ENCODE measurements at places on chromosomes 4 and X.

GRCh38 chrX:12986886-12987285, 12.0 kb downstream of the TMSB4X start:
- no peak for DNase-seq

DNA sequence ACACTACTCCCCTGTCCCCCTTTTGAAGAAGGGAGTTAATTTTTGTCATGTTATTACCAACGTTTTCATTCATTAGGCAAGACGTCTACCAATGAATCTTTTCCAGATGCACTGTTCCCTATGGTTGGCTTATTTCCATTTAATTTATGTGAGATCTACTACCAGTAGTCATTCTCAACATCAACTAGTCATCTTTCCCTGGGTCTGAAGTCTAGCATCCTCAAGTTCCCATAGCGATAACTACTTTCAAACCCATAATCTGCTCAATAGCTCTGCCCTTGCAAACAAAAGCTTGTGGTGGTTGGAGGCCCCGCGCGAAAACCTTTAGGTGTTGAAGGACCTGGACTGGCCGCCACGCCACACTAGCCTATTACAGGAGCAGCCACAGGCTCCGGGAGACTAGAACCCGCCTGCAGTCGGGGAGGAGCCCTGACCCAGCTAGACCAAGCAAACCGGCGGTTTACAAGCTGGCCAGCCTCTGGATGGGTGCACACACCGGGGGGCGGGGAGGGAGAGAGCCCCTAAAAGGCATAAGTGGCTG, 746 bp downstream of the PPAT start:
- DNase-seq = no peak

GRCh38 chr4:68359508-68359907, 9.6 kb upstream of the YTHDC1 start:
- DNase-seq = no peak

DNA sequence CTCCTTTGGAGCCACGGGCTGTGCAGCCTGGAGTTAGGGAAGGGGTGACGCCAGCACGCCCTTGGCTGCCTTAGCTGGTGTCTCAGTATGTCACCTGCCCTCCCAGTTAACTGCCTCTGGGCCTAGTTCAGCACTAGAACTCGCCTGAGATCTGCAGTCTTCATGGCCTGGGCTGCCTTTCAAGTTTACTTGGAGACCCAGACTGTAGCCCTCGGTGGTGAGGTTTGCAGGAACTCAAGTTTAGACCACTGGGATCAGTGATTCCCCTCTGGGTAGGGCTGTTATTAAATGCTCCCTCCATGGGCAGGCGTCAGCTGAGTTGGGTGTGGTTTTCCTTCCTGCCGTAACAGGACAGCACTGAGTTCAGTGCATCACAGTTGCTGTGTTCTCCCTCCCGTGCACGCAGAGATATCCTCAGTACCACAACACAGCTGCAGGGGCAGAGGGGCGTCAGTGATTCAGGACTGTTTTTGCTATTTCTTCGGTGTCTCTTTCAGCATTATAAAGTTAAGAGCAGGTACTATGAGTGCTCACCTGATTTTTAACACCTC, 30.5 kb downstream of the PLAC8 start:
- peak; percentile 48 for DNase-seq

GRCh38 chr4:92014067-92014466, 289.7 kb upstream of the GRID2 start:
- DNase-seq = no peak

DNA sequence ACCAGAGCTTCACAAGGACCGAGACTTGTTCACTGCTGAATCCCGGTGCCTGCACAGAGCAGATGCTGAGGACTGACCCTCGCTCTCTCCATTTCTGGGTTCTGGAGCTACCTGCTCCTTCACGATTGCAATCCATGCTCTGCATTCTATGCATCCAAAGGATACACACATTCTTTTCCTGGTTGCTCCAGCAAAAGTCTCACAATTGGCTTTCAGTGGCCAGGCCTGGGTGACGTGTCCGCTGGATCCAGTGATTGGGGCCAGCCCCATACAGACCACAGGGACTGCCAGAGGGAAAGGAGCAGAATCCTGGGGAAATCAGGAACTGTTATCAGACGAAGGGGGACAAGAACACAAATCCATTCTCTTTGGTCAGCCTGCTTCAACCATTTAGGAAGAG, 14.9 kb upstream of the CDKN2AIP start:
- DNase-seq = no peak

DNA sequence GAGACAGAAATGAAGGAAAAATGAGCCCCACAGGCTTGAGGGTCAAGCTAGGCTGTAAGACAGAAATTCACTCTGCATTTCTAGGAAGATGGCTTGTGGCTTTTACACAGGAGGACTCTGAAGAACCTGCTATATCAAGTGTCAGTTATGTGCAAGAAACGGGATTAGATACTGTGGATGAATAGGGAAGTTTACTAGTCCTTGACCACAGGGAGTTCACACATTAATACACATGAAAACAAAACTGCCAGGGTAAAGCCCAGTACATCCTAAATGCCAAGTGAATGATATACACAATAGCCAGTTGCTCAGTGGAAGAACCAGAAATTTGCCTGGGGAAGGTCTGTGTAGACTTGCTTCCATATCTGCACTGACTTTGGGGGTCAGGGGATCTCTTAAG, 53.5 kb downstream of the TMEM131L start:
- no peak for DNase-seq

GRCh38 chrX:23861215-23861896, 46.4 kb downstream of the APOO start:
- DNase-seq = no peak

GRCh38 chrX:152904151-152905080, 6.5 kb downstream of the ZNF185 start:
- peak; percentile 57 for DNase-seq

GRCh38 chr4:44671636-44672035, 6.6 kb upstream of the GUF1 start:
- DNase-seq = no peak

DNA sequence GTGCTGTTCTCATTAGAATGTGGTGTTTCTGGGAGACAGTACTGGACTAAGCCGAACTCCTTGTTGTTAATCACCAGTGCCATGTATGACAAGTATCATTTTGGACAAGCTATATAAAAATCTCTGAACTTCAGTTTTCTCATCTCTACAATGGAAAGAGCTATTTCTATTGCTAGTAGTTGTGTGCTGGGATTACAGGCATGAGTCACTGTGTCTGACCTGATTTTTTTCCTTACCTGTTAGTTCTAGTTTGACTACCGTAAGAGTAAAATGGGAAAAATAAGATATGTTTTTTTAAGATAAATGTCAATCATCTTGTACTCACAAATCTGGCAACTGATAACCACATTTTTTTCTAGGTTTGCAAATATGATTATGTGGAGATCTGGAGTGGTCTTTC, 192.3 kb downstream of the TLL1 start:
- no peak for DNase-seq

GRCh38 chr4:150318527-150318926, 240.3 kb downstream of the DCLK2 start:
- no peak for DNase-seq

DNA sequence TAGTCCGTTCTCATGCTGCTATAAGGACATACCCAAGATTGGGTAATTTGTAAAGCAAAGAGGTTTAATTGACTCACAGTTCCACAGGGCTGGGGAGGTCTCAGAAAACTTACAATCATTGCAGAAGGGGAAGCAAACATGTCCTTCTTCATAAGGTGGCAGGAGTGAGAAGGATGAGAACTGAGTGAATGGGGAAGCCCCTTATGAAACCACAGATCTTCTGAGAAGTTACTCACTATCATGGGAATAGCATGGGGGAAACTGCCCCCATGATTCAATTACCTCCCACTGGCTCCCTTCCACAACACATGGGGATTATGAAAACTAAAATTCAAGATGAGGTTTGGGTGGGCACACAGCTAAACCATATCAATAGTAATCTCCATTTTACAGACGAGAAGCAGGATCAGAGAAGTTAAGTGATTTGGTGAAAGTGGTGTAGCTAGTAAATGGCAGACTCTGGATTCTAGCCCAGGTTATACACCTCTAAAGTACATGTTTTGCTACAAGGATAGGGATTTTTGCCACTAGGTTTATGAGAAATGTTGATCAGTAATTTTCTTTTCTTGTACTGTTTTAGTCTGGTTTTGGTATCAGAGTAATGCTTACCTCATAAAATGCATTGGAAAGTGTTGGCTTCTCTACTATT, 47.3 kb upstream of the C1GALT1C1 start:
- DNase-seq = no peak

DNA sequence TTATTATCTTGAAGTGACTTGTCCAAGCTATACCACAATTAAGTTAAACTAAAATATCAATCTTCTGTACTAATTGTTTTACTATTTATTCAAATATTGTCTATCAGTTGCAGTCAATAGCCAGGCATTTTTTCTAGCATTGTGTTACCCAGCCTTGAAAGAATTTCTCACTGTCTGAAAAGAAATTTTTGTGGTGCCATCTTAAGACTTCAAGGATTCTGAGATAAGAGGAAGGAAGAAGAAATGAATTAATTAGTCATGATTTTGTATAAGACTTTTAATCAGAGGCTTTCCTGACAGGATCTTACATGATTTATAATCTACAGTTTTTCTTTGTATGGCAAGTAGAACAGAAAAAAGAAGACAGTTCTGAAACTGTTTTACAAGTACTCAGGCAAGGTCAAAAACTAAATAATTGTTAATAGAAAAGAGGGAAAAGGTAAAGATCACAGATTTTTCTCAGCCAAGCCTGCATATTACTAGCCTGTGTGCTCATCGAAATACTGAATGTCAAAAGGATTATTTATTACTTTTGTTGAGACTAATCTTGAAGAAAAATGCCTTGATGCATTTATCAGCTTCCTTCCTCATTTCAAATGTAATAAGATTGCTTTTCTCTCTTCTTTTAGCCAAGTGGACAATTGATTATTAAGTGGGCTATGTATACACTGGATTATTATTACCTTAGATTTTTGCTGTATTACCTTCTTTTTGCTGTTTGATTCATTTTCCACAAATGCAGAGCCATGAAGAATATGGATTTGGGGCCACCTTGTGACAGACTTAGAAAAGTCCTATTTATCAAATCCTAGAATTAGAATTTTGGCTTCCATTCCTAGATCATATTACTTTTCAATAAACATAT, 53.8 kb downstream of the CXCL1 start:
- no peak for DNase-seq

- no peak for DNase-seq
These were observed 9.0 kb upstream of the CHIC2 start for GRCh38 chr4:54073271-54073880.

GRCh38 chr4:127598656-127599055, 34.1 kb upstream of the INTU start:
- no peak for DNase-seq

GRCh38 chr4:139873111-139873860, 207.7 kb downstream of the MGST2 start:
- no peak for DNase-seq

DNA sequence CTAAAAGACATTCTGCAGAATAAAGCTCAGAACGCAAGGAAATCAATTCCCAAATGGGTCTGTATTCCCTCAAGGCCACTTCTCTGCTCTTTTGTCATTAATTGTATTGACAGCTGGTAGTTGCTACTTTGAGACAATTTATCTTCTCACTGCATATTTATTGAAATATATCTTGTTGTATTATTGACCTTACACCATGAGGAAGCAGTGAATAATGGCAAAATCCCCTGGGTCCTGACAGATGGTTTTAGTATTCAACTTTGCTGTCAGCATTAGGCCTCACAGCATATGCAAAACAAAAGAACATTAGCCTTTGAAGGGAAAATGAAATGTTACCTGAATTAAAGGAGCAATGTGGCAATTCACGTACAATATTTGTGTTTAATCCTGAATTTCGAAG, 406.1 kb upstream of the TRAM1L1 start:
- DNase-seq = no peak

DNA sequence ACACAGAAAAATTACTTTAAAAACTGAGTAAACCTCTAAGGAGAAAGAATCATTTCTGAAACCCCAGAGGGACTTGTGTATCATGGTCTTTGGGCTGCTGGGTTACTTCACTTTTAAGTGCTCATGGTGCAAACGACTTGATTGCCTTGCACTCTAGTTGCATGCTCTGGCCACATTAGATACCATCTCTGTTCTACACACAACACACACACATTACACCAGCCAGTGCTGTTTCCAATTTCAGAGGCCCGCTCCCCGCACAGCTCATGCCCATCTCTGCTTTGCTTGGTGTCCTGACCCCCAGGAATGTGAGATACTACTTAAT, 2.1 kb downstream of the PPP3CA start:
- no peak for DNase-seq

DNA sequence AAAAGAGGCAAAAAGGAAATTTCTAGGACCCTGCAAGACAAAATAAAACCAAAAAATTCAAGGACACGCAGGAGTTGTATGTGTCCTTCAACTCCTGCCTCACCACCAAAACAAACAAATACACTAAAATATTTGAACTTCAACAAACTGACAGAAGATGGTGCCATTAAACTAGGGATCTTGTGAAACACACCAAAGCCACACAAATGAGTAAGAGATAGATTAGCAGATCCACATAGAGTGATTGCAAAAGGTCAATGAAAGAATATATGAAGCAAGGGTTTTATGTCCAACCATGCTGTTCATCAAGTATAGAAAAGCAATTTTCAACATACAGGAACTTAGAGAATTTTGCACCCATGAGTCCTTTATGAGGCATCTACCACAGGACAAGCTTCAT, 40.1 kb upstream of the SCML1 start:
- DNase-seq = no peak

DNA sequence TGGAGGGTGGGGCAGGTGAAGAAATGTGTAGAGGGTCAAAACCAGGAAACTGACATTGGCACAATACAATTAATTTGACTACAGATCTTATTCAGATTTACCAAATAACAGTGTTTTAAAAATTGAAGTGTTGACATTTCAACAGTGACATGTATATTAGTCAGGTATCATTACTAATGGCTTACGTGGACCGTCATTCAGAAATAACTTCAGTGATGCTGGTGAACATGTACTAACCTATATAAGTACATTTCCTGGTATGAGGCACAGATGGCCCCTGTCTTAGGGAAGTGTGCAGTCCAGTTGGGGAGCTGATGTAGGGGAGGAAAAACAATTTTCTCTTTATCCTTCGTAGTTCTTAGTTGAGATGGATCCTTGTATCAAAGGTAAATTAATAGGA, 22.3 kb upstream of the MAOA start:
- no peak for DNase-seq

- no peak for DNase-seq
These were observed 54.0 kb upstream of the LDB2 start for GRCh38 chr4:16952462-16952871.

DNA sequence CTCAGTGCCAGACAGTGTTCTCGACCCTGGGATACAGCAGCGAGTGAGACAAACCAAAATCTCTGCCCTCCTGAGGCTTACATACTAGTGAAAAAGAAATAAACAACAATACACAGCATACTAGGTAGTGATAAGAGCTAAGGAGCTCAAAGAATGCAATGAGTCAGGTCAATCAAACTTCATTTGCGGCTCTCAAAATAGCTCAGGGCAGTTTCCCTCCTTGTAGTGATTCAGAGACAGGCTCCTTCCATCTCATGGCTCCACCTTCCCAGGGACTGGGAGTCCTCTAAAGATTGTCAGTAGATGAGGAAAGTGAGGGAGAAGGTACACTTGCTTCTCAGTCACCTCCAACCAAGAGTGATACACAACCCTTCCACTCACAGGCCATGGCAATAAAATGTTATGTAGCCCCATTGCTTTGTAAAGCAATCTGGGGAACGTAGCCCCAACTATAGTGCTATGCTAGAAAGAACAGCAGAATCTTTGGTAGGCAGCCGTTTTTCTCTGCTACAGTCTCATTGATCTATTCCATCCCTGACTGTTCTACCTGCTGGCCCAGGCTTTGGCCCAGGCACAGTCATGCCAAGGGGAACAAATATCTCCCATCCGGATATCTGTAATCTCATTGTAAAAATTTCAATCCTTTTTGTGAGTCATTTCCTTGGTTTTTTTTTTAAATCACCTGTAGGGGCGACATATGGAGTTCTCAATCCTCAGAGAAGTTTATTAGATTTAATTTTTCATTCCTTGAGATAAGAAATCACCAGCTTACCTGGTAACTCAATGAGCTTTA, 183.1 kb upstream of the S100G start:
- no peak for DNase-seq

All from stimulated activated CD4-positive, alpha-beta T cell treated with anti-CD3 and anti-CD28 coated beads, Interleukin-2, amount 100 ng/mL, for 24 hours (primary cell).